ENCODE measurements at places on chromosomes 1 and 21.

DNA sequence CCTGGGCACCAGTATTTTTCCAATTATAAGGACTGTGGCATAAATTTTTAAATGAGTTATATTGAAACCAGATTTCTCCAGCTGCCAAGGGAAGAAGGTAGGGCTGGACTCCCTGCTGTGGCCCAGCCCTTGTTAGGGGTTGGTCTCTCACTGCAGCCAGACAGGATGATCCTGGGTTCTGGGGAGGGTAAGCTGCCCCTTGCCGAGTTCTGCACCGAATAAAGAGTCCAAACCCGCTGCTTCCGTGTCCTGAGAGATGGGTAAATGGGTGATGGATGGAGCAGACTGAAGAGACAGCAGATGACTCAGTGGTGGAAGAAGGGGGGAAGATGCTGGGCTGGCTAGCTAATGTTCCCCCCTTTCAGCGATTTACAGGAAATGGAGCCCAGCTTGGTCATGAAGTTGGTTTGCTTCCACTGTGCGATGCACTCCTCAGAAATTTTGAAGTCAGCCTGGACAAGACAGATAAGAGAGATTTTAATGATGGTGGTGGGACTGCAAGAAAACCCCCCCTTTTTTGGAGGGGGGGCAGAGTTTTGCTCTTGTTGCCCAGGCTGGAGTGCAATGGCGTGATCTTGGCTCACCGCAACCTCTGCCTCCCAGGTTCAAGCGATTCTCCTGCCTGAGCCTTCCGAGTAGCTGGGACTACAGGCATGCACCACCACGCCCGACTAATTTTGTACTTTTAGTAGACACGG lies 41.4 kb downstream of the YARS1 start:
- no peak for DNase-seq

DNA sequence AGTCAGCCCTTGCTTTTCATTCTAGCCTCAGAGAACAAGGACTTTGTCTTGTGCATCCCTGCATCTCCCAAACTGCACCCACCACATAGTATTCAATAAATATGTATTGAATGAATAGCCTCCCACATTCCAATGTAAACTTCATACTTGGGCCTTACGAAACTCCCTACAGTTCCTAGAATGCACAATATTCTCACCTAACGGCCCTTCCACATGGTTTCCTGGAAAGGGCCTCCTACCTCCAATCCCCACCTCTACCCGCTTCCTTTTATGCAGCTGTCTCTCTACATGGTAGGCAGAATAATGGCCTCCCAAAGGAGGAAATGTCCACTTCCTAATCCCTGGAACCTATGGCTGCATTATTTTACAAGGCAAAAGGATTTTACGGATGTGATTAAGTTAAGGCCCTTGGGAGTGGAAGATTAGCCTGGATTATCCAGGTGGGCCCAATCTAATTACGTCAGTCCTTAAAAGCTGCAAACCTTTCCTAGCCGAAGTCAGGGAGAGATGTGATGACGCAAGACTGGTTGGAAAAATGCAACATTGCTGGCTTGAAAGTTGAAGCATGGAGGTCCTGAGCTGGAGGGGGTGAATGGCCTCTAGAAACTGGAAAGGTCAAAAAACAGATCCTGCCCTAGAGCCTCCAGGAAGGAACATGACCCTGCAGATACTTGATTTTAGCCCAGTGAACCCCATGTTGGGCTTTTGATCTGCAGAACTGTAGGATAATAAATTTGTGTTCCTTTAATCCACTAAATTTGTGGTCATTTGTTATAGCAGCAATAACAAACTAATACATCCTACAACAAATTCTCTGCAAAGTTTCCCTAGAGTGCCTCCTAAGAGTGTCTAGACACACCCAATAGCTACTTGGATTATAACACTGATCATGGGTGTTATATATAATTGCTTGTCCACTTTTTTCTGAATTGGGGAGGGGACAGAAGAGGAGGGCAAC lies 5.2 kb upstream of the PIK3C2B start:
- DNase-seq: no peak

GRCh38 chr1:42380586-42381279 lies at the start of gene RIMKLA:
TSS of gene RIMKLA (plus strand) at chr1:42380792. CDS start at chr1:42380935, 143 bp downstream.
- no peak for DNase-seq

GRCh38 chr1:82225421-82226185 lies 424.9 kb downstream of the ADGRL2 start:
- peak; percentile 78 for DNase-seq

DNA sequence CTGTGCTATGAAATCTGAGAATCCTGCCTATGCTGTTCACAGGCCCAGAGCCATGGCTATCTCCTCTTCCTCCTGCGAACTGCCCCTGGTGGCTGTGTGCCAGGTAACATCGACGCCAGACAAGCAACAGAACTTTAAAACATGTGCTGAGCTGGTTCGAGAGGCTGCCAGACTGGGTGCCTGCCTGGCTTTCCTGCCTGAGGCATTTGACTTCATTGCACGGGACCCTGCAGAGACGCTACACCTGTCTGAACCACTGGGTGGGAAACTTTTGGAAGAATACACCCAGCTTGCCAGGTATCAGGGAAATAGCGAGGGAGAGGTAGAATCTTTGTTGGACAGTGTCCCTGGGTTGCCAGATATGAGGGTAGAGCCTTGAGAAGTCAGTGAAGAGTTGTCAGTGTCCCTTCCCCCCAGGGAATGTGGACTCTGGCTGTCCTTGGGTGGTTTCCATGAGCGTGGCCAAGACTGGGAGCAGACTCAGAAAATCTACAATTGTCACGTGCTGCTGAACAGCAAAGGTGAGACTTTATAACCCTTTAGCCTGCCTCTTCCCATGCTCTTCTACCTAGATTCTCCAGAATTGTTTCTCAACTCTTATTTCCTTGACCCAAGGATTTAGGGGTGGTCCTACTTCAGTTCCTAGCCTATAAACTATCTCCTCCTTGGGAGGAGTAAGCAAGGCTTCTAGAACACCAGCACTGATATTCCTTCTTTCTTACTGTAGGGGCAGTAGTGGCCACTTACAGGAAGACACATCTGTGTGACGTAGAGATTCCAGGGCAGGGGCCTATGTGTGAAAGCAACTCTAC lies 1.4 kb downstream of the NIT1 start:
- peak; percentile 85 for DNase-seq

GRCh38 chr1:60920561-60920960 lies 161.8 kb upstream of the NFIA start:
- no peak for DNase-seq

DNA sequence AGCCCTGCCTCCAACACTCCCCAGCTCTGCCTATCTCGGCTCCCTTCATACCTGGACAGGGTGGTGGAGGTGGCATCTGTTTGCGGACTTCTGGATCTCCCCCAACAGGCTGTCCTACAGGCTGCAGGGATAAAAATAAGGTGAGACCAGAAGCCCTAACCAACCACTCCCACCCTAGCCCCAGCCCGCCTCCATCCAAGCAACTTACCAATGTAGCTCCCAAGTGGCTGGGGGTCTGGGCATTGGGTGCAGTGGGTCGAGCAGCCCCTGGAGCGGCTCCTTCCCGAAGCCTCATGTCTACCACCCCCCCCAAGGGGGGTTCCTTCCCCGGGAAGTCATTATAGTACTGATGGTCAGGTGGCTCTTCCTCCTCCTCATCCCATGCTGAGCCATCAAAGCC lies 4.4 kb downstream of the SHC1 start:
- DNase-seq: no peak

DNA sequence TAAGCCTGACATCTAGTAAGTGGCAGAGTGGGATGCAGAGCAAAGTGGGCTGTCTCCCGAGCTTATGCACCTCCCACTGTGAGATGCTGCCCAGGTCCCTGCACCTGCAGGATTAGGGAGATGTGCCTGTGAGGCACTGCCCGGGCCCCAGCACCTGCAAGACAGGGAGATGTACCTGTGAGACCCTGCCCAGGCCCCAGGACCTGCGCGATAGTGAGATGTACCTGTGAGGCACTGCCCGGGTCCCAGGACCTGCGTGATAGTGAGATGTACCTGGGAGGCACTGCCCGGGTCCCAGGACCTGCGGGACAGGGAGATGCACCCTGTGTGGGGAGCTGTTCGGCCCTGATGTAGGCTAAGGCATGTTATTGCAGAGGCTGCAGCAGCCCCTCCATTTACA lies 622.8 kb downstream of the PTPRU start:
- no peak for DNase-seq

- no peak for DNase-seq
Measured at GRCh38 chr1:112721966-112722524, 6.9 kb upstream of the PPM1J start.

GRCh38 chr21:32921632-32922230 lies 104.0 kb upstream of the OLIG2 start:
- peak; percentile 28 for DNase-seq

DNA sequence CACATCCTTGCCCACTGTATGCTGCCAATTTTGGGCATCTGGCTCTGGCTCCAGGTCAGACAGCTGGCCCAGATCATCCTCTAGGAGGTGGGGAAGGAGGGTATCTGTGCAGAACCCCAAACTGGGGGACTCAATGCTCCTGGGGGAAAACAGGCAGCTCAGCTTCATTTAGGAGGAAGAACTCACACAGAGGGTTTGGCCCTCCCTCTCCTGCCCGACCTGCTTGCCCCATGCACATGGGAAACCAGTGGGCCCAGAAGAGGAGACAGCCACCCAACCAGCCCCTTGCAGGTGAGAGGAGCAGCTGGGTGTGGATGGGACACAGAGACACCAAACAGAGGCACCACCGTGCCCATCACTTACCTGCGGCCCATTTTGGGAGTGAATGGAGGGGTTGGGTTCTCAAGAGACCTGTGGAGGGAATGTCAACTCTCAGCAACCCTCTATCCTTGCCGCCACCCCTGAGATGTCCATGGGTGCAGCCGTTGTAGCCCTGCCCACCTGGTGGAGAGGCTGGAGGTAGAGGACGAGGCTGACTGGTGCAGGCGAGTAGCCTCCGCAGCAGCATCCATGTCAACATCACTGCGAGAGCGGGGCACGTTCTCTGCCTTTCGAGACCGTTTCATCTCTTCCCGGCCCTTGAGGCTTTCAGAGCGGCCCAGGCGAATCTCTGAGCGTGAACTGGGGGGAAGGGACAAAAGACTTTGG lies 27.5 kb downstream of the LRRC71 start:
- no peak for DNase-seq

- no peak for DNase-seq
Measured at GRCh38 chr1:119898981-119899720, 2.8 kb upstream of the ADAM30 start.

GRCh38 chr1:228996281-228996680 lies 261.0 kb downstream of the RHOU start:
- no peak for DNase-seq

DNA sequence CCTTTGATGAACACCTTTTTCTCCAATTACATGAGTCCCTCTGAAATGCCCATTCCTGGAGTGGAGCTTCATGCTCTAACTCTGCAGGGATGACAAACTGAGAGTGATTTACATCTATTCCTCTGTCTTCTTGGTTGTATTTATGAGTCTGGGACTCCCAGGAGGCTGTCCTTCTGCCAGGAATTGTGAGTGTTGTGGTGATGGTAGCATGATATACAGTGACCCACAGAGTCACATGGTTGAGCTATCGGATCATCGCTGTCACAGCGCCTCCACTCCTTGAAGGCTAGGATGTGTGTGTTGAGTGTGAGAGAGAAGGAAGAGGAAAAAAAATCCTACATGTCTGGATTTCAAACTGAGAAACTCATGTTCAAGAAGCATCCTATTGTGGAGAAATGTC lies 163.4 kb upstream of the CACNA1E start:
- no peak for DNase-seq

- peak; percentile 72 for DNase-seq
Measured at GRCh38 chr1:66764994-66765578, 12.8 kb downstream of the DYNLT5 start.

GRCh38 chr1:112975336-112975735 lies 19.3 kb upstream of the SLC16A1 start:
- no peak for DNase-seq

GRCh38 chr21:36310016-36310415 lies 10.0 kb upstream of the MORC3 start:
- no peak for DNase-seq

- peak; percentile 90 for DNase-seq
Measured at GRCh38 chr1:185170291-185170848, 13.4 kb downstream of the SWT1 start.

DNA sequence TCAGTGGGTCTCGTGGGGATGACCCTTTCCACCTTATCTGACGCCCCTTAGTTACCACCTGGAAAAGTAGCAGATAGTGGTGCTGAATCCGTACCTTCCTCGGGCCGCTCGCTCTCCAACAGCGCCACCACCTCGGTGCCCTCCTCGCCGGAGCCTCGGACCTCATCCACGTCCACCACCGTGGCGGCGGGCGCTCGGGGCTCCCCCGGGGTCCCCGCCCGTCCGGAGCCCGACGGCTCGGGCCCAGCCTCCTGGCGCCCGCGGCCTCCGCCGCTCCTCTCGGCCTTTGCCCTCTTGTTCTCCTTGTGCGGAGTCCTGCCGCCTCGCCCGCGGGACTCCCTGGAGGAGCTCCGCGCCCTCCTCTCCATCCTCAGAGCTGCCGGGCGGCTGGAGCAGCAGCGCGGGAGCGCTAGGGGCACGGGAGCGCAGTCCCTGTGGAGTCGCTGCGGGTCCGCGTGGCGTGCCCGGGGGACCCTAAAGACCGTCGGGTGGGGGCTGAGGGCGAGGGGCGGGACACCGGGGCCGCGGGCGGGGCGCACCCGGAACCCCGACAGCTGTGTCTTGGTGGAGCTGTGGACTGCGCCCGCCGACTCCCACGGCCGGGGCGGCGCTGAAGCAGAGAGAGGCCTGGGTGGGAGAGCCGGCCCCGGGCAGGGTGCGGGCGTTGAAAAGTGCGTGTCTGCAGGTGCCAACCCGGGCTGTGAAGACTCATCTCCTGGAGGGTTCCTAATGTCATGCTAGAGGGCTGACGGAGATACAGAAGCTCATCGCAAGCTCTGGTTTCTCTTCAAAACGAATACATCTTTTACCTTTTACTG lies at the start of gene NPHS2:
Gene NPHS2 (minus strand): TSS at position 452 of the 818 bp plus-strand sequence. CDS start 84 bp downstream, at position 368.
- no peak for DNase-seq

GRCh38 chr1:154859151-154859785 lies 10.8 kb downstream of the KCNN3 start:
- no peak for DNase-seq

- DNase-seq: no peak
Measured at GRCh38 chr1:219442611-219443061, 170.3 kb downstream of the ZC3H11B start.

GRCh38 chr1:46456411-46456963 lies 33.1 kb upstream of the DMBX1 start:
- DNase-seq: no peak

- DNase-seq: no peak
Measured at GRCh38 chr1:207813946-207814345, 62.1 kb downstream of the CD46 start.

Measured in Kasumi-1 (cell line).